ENCODE measurements at places on chromosomes 4 and X. TPM values are rescaled to one million over a fixed set of nuclear protein-coding genes. Genes with fewer than 3 reads are reported as not detected.

GRCh38 chrX:54182864-54183613 lies at the start of gene FAM120C:
Gene FAM120C (minus strand): TSS chrX:54183254. CDS start chrX:54183198, 56 bp downstream.
- no peaks in the 10 kb centered on the region for H3K36me3 ChIP-seq
- peak; percentile 84 for DNase-seq
- no peaks in the 10 kb centered on the region for H3K27me3 ChIP-seq
- peak within 1 kb of the TSS; percentile 88 for H3K27ac ChIP-seq
- H3K4me3 ChIP-seq = peak within 1 kb of the TSS; percentile 61
- peaks cover 12% of the 10 kb centered on the region for H3K4me1 ChIP-seq

- no peaks in the 10 kb centered on the region for H3K36me3 ChIP-seq
- H3K27ac ChIP-seq = no peak overlapping the region
- H3K27me3 ChIP-seq = no peaks in the 10 kb centered on the region
- DNase-seq = no peak
- H3K4me3 ChIP-seq = no peak overlapping the region
- no peaks in the 10 kb centered on the region for H3K4me1 ChIP-seq
These were observed 61.5 kb upstream of the RAPGEF2 start for GRCh38 chr4:159041054-159042034.

- DNase-seq = no peak
- no peak overlapping the region for H3K4me3 ChIP-seq
- no peaks in the 10 kb centered on the region for H3K4me1 ChIP-seq
These were observed 141.4 kb downstream of the AMELX start for GRCh38 chrX:11434607-11435006.

Gene REELD1
- total RNA-seq = not detected

Gene IL2RG
- total RNA-seq = 3.2 TPM

Gene TLL1
- total RNA-seq = 4.9 TPM

Data from sigmoid colon (tissue), 7 donors.